ENCODE measurements at places on chromosomes 1 and 21.

- no peak for DNase-seq
Measured at GRCh38 chr1:160844447-160845232, 18.0 kb downstream of the CD244 start.

DNA sequence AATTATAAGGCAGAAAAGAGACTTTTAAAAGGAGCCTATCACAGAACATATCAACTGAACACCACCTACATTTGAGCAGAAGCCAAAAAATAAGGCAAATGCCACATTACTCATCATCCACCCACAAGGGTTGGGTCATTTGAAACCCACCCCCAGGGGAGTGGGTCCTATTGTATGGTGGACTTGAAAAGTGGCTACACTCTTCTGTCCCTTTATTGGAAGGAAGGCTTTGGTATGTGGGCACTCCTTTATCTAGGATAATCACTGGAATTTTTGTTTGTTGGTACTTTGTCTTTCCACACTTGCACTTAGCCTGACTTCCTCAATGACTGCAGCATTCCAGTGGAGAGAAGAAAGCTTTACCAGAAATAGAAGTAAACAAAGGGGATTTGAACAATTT is 157.2 kb upstream of the COL11A1 start:
- DNase-seq, result no peak

DNA sequence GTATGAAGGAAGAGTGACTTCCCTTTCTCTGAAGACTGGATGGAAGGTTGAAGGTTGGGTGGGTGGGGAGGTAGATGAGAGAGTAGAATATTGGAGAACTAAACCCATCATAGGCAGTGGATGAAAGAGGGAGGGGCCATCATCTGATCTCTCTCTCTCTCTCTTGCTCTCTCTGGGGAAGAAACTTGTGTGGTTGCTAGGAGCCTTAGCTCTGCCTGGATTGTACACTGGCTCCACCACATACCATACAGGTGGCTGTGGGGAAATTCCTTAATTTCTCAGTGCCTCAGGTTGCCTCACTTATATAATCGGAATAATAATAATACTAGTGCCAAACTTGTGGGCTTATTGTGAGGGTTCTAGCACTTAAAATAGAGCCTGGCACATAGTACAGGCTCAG is 9.5 kb downstream of the XCL1 start:
- no peak for DNase-seq

- no peak for DNase-seq
Measured at GRCh38 chr1:147560765-147561471, 19.6 kb downstream of the BCL9 start.

- DNase-seq, result peak; percentile 71
Measured at GRCh38 chr1:235067396-235068157, 61.1 kb downstream of the TOMM20 start.

Measured in pons (tissue), 1 donor.